ENCODE measurements at places on chromosomes 16 and 17.

DNA sequence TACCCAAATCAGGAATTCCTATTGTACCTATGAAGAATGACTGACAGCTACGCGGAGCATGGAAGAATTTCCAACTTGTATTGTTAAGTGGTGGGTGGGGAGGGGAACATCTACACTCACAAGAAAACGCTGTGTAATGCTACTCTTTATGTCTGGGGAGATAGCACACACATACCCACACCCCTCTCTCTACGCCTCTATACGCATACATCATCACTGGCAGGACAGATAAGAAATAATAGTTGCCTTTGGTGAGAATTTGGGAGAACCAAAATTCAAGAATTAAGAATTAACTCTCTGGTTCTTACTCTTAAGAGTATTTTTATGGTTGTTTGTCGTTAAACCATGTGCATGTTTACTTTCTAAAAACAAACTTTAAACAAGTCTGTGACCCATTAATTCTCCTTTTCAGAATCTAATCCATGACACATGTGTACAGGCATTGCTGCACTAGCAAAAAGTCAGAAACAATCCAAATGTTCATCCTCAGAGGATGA is 33.9 kb downstream of the CREBBP start:
- no peak overlapping the region for H3K4me3 ChIP-seq
- peaks cover 26% of the 10 kb centered on the region for H3K4me1 ChIP-seq
- H3K27ac ChIP-seq: no peak overlapping the region

- H3K36me3 ChIP-seq: peaks cover 38% of the 10 kb centered on the region
- DNase-seq: no peak
- H3K4me3 ChIP-seq: no peak overlapping the region
- no peaks in the 10 kb centered on the region for H3K27me3 ChIP-seq
- H3K27ac ChIP-seq: no peak overlapping the region
These were observed 79.9 kb downstream of the WNT3 start for GRCh38 chr17:46738544-46738943.

DNA sequence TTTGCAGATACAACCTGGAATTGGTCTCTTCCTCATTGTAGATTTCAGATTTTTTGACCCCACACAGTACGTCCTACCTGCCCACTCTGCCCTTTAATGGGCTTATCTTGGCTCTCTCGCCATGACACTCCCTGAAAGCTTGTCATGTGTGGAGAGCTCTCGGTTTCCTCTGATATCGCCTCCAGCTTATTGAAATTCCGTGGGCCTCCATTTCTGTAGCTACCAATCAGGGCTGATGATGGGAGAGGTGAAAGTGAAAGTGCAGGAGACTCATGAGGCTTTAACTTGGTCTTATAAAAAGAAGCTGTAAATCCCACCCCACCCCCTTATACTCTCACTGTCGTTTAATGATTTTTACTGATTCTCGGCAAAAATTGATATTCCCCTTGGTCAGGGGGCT is 17.7 kb downstream of the HOXB1 start:
- H3K36me3 ChIP-seq: no peaks in the 10 kb centered on the region
- H3K4me3 ChIP-seq: peak overlapping the region; percentile 77
- peak; percentile 20 for DNase-seq
- H3K27me3 ChIP-seq: peaks cover 42% of the 10 kb centered on the region
- H3K4me1 ChIP-seq: peaks cover 27% of the 10 kb centered on the region
- peak overlapping the region; percentile 88 for H3K27ac ChIP-seq

- no peaks in the 10 kb centered on the region for H3K27me3 ChIP-seq
- H3K27ac ChIP-seq: peak overlapping the region; percentile 79
- peaks cover 31% of the 10 kb centered on the region for H3K4me1 ChIP-seq
- peaks cover 4% of the 10 kb centered on the region for H3K36me3 ChIP-seq
These were observed 546 bp upstream of the NDUFB10 start for GRCh38 chr16:1958715-1959268.

GRCh38 chr17:40678902-40679522 is 14.0 kb upstream of the KRT222 start:
- no peaks in the 10 kb centered on the region for H3K36me3 ChIP-seq
- no peak overlapping the region for H3K4me3 ChIP-seq
- H3K4me1 ChIP-seq: no peaks in the 10 kb centered on the region
- no peak overlapping the region for H3K27ac ChIP-seq
- H3K27me3 ChIP-seq: peaks cover 27% of the 10 kb centered on the region
- DNase-seq: no peak

- no peaks in the 10 kb centered on the region for H3K27me3 ChIP-seq
- no peak overlapping the region for H3K27ac ChIP-seq
- no peaks in the 10 kb centered on the region for H3K36me3 ChIP-seq
- no peak for DNase-seq
These were observed 1110.0 kb upstream of the CDH8 start for GRCh38 chr16:63146251-63146650.

GRCh38 chr17:72631568-72631948 is 460.9 kb downstream of the SLC39A11 start:
- peaks cover 20% of the 10 kb centered on the region for H3K27me3 ChIP-seq
- H3K27ac ChIP-seq: no peak overlapping the region
- H3K36me3 ChIP-seq: no peaks in the 10 kb centered on the region
- no peak for DNase-seq
- H3K4me3 ChIP-seq: no peak overlapping the region
- H3K4me1 ChIP-seq: peaks cover 14% of the 10 kb centered on the region

- no peak overlapping the region for H3K27ac ChIP-seq
- H3K36me3 ChIP-seq: peaks cover 98% of the 10 kb centered on the region
- H3K4me1 ChIP-seq: peaks cover 6% of the 10 kb centered on the region
- H3K27me3 ChIP-seq: no peaks in the 10 kb centered on the region
- DNase-seq: no peak
These were observed 47.7 kb upstream of the CLEC18B start for GRCh38 chr16:74468807-74469525.

- no peak overlapping the region for H3K4me3 ChIP-seq
- H3K4me1 ChIP-seq: peaks cover 6% of the 10 kb centered on the region
- H3K36me3 ChIP-seq: no peaks in the 10 kb centered on the region
- H3K27me3 ChIP-seq: peaks cover 16% of the 10 kb centered on the region
- DNase-seq: no peak
- no peak overlapping the region for H3K27ac ChIP-seq
These were observed 46.7 kb upstream of the JPH3 start for GRCh38 chr16:87555647-87556046.

DNA sequence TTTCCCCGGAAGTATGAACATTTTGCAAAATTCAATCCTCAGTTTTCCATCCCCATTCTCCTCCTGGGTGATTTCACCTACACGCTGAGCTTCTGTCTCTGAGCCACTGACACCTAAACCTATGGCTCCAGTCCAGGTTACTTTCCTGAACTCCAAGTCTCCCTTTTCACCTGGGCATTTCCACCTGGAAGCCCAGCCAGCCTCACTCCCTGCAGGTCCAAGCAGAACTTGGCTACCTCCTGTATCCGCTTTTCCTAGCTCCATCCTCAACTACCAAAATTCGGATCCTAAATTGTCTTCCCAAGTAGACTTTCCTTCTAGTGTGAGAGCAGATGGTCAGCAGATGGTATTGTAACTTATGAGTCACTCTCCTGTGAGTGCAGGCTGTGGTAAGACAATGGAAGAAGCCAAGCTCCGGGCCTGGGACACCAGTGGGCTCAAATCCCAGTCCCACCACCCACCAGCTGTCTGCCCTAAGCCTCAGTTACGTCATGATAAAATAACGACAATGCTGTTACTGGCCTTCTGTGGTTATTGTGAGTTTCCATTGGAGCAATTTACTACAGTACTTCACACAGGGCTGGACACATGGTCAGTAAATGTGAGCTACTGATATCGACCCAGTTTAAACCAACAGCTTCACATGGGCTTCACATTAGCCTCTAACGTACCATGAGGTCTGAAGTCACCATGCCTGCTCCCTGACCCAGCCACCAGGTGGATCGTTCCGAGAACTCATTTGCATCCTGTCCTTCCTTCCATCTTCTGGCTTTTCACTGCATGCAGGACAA is 33.3 kb downstream of the PECAM1 start:
- no peaks in the 10 kb centered on the region for H3K27me3 ChIP-seq
- peaks cover 4% of the 10 kb centered on the region for H3K36me3 ChIP-seq
- peaks cover 35% of the 10 kb centered on the region for H3K4me1 ChIP-seq
- H3K4me3 ChIP-seq: no peak overlapping the region
- DNase-seq: no peak

GRCh38 chr17:2483084-2483483 is 28.6 kb downstream of the METTL16 start:
- peak overlapping the region; percentile 7 for H3K27ac ChIP-seq
- peaks cover 43% of the 10 kb centered on the region for H3K36me3 ChIP-seq
- H3K4me3 ChIP-seq: no peak overlapping the region
- DNase-seq: no peak
- H3K27me3 ChIP-seq: no peaks in the 10 kb centered on the region
- H3K4me1 ChIP-seq: peaks cover 48% of the 10 kb centered on the region

DNA sequence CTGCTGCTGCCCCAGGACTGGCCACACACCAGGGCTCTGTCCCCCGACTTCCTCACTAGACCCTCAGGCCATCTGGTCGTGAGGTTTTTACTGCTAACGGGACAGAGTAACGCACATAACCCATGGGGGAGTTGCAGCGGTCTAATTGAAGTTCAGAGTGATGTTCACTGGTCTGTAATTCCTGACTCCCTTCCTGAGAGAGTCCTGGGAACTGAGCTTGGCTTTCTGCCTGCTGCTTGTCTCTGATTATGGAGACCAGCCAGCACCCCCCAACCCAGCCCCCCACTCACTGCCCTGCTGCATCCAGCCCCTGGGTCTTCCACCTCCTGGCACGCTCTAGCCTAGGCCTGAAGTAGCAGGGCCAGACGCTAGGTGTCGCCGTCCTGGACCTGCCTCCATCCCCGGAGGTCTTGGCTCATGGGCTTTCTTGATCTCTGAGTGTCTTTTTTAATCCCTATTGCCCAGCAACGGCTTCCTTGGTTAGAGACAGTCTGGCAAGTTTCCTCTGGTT is 192.9 kb downstream of the CCDC182 start:
- H3K27me3 ChIP-seq: no peaks in the 10 kb centered on the region
- H3K4me1 ChIP-seq: peaks cover 72% of the 10 kb centered on the region
- DNase-seq: peak; percentile 30
- peaks cover 4% of the 10 kb centered on the region for H3K36me3 ChIP-seq
- peak overlapping the region; percentile 68 for H3K27ac ChIP-seq
- H3K4me3 ChIP-seq: no peak overlapping the region

DNA sequence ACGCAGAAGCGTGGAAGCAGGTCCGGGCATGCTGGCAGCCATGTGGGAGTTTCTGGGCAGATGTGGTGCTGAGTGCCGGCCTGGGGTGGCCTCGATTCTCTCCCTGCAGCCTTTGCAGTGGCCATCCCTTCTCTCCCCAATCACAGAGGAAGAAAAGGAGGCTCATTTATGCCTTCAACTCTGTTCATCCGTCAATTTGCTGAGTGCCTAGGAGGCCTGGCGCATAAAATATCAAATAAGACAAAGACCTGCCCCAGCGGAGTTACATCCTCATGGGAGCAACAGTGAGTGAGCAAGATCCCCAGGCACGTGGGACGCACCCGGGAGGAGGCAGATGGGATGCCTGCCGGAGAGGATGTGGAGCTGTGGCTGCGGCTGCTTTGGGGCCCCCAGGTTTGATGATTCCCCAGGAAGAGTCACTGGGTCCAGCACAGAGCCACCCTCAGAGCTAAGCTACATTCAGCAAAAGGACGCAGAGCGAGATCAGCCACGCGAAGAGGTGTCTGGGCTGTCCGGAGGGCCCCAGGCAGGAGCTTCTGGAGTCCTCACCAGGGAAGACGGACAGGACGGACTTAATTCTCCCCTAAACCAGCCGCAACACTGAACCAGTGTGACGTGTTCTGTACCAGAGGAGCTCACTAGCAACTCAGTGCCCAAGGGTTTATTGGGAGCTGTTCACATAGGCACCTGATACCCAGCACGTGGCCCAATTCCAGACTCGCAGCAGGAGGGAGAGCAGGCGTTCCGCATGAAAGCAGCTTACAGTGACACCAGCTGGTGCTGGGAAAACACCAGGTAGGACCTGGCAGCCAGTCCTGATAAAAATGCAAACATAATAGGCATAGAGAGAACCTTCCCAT is 11.3 kb downstream of the CA5A start:
- H3K27ac ChIP-seq: no peak overlapping the region
- H3K4me3 ChIP-seq: no peak overlapping the region
- peaks cover 7% of the 10 kb centered on the region for H3K4me1 ChIP-seq
- no peaks in the 10 kb centered on the region for H3K36me3 ChIP-seq
- H3K27me3 ChIP-seq: no peaks in the 10 kb centered on the region
- DNase-seq: no peak

DNA sequence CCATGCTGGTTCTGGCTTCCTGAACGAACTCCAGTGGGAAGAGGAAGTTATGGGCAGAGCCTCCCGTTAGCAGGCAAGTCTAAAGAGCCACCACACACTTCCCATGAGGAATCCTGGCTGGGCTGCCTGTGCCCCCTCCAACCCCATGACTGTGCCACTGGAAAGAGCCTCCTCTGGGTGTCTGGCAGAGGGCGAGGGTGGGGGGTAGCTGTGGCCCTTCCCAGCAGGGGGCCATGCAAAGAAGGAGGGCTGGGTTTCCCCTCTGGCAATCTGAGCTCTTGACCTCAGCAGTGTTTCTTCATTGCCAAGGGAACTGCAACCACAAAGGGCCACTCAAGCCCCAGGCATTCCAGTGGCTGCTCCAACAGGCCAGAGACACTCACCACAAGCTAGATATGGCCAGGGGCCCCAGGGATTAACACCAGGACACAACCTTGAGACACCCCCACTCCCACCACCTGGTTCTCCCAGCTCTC is 1.7 kb upstream of the RRAD start:
- H3K4me3 ChIP-seq: no peak overlapping the region
- H3K27me3 ChIP-seq: peaks cover 38% of the 10 kb centered on the region
- DNase-seq: no peak

DNA sequence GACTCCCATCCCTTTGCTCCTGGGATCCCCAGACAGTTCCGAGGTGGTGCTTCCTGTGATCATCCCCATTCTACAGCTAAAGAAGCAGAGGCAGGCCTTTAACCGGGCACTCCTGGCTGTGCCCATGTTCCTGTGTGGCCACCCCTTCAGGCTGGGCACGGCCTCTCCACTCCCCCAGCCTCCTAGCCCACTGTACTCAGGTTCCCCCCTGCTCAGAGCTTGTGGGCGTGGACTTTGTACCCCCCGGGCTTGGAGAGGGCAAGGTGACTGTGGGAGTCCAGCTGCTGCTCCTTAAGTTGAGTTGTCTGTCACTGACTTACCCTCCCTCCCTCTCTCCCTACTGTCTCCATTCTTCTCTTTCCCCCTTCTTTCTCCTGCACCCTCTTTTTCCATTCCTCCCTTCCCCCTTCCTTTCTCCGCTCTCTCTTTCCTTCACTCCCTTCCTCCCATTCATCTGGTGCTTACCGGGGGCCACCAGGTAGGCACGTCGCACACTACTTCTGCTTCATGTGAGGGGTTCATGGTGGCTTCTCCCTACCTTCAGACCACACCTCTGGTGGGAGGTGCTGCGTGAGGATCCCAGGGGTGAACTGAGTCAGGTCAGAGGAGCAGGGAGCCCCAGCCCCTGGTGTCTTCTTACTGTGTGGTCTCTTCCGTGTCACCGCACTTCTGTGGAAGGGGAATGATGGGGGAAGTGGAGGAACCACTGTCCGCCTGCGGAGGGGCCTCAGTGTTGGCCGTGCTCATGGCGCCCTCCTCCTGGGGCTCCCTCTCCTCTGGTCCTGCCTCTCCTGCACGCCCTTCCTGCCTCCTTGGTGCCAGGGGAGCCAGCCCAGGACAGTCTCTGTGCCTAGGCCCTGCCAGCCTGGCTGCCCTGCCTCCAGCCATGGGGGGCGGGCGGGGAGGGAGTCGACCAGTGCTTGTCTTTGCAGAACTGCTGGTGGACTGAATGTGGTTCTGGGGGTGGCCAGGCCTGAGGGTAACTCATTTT is 29.7 kb downstream of the CMIP start:
- no peaks in the 10 kb centered on the region for H3K27me3 ChIP-seq
- H3K4me1 ChIP-seq: peaks cover 42% of the 10 kb centered on the region
- H3K4me3 ChIP-seq: no peak overlapping the region
- DNase-seq: no peak
- peak overlapping the region; percentile 29 for H3K27ac ChIP-seq

- H3K36me3 ChIP-seq: peaks cover 86% of the 10 kb centered on the region
- H3K4me3 ChIP-seq: no peak overlapping the region
- H3K27me3 ChIP-seq: no peaks in the 10 kb centered on the region
- no peak for DNase-seq
- no peak overlapping the region for H3K27ac ChIP-seq
- H3K4me1 ChIP-seq: peaks cover 27% of the 10 kb centered on the region
These were observed 7.5 kb downstream of the ZNHIT3 start for GRCh38 chr17:36493956-36494355.
